ENCODE measurements at places on chromosomes 5 and 9.

DNA sequence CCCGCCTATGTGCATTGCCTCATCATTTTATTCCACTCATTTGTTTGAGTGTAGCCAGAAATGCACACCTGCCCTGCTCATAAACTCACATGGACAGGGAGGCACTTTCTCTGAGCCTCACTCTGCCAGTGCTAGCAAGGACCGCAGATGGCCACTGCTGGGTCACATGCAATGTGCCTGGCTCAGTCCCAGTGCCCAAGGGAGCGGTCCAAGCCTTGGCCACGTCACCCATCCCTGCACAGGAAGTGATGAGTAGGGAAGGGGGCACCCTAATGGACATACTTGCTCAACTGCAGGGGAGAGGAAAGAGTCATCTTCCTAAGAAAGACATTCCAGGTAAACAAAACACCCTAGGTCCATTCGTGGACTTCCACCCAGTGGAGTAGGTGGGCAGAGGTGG lies 630.9 kb downstream of the IRX1 start:
- no peak for DNase-seq

GRCh38 chr9:110809038-110809595 lies 140.5 kb downstream of the MUSK start:
- no peak for DNase-seq

- DNase-seq = no peak
Observed at GRCh38 chr5:163571744-163572143, 66.3 kb downstream of the MAT2B start.

- no peak for DNase-seq
Observed at GRCh38 chr5:59037941-59038797, 455.3 kb downstream of the RAB3C start.

GRCh38 chr9:107816561-107817021 lies 327.0 kb upstream of the KLF4 start:
- DNase-seq = no peak

DNA sequence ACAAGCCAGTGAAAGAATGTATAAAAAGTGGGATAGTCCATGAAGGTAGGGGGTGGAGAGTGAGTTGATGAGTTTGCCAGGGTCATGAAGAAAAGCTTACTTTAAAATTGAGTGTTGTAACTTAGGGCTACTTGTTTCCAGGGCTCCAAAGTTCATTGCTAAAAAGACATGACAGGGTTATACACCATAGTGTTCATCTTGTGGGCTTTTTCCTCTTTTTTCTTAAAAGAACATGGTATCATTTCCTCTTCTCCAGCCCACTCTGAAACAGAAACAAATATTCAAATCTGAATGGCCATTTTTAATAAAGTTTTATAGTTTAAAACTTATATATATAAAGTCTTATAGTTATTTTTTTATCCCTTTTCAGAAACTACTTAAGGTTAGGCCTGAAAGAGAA lies 115.7 kb upstream of the SMC2 start:
- DNase-seq = no peak

GRCh38 chr5:175681045-175681967 lies 23.4 kb downstream of the HRH2 start:
- DNase-seq = no peak

DNA sequence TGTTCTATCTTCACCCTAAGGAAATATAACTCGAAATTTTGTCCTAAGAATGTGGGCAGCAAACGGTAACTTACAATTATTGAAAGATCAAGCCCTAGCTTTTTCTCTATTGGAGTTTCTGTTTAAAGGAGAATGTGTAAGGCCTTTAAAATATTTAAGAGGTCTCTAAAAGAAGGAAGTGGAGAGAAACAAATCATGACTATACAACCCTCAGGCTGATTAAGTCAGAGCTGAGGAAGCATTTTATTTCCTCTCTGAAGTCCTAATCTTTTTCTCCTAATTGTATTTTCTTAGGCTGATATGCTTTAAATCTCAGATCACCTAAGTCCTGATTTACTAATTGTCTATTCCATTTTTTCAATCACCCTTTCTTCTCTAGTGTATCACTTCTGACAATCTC lies 1708.8 kb upstream of the C9orf72 start:
- DNase-seq = no peak

DNA sequence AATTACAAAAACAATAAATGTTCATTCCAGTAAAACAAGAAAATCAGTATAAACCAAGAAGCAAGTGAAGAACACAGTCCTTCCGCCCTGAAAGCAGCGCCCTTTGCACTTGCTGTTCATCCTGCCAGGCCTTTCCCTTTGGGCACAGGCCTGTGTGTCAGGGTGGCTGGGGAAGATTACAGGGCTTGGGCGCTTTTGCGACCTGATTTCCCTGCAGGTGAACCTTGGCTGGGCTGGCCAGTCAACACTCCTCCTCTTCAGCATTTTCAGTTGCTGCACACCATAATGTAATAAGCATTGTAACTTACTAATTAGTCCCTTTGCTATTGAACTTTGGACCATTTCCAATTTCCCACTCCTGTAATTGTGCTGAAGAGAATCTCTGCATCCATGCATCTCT lies 38.6 kb upstream of the TDRD7 start:
- no peak for DNase-seq

DNA sequence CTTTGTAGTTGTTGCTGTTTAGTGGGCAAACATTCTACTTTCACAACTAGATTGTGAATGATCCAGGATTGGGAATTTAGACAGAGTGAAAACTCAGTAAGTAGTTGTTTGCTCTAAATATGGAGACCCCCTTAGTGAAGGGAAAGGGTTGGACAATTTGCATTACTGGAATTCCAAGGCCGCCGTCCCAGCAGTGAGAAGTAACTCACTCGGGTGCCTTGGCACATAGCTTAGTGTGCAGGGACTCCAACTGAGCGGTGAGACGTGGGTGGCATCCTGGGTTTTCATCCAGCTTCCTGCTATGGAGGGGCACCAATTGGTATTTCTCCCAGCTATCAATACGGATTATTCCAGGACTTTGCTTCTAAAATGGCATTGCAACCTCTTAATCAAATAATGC lies 69.7 kb upstream of the FCN1 start:
- DNase-seq = no peak

DNA sequence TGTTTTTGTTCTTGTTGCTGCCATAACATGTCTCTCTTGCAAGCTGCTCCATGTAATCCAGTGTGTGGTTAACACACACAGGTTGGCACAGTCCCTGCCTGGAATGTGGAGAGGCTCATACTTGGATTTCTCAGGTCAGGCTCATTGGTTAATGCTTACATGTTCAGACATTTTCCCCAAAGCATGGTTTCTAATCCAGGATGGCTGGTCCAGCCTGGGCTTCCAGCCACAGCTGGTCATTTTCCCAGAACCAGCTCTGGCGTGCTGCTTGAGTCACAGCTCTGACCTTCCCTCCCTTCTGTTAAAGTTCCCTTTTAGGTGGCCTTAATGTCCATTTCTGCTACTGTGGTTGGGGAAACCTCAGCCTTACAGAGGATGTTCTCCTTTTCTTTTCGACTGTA lies 294.3 kb downstream of the TAF11L14 start:
- DNase-seq = no peak

DNA sequence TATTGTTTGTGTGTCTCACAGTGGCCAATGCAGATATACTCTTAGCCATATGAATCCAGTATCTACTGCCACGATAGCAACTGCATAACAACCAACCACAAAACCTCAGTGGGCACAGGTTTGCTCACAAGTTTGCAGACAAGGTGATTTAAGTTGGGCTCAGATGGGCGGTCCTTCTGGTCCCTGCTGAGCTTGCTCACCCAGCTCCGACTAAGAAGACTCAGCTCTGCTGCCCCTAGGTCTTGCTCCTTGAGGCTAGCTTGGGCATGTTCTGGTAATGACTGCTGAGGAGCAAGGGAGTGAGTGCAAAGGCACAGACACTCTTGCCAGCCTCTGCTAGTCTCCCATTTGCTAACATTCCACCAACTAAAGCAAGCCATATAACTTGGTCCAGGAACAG lies 52.6 kb downstream of the MTX3 start:
- no peak for DNase-seq

DNA sequence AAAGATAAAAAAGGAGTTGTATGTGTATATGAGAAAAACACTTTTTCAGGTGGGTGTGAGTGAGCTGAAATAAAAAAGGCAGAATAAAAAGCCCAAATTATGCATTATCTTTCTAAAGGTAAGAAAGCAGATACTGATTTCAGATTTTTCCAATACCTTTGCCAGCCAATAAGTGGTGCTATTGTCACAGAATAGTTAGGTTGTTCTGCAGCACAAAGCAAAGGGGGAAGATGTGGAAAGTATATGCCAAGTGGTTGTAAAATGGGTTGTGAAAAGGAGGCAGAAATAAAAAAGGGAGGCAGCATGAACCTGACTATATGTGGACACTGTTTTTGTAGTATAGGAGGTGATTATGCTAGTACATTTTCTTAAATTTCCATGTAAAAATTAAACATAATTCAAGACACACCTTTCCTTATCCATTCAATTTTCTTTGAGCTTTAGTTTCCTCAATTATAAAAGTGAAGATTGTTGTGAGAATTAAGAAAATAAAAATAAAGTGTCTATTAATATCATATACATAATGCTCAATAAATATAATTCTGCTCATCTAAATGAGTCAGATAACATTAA lies 106.7 kb downstream of the SMIM15 start:
- peak; percentile 56 for DNase-seq

- no peak for DNase-seq
Observed at GRCh38 chr5:38433160-38433861, 123.1 kb downstream of the LIFR start.

- DNase-seq = peak; percentile 98
Observed at GRCh38 chr5:147483961-147484707, 25.7 kb downstream of the DPYSL3 start.

DNA sequence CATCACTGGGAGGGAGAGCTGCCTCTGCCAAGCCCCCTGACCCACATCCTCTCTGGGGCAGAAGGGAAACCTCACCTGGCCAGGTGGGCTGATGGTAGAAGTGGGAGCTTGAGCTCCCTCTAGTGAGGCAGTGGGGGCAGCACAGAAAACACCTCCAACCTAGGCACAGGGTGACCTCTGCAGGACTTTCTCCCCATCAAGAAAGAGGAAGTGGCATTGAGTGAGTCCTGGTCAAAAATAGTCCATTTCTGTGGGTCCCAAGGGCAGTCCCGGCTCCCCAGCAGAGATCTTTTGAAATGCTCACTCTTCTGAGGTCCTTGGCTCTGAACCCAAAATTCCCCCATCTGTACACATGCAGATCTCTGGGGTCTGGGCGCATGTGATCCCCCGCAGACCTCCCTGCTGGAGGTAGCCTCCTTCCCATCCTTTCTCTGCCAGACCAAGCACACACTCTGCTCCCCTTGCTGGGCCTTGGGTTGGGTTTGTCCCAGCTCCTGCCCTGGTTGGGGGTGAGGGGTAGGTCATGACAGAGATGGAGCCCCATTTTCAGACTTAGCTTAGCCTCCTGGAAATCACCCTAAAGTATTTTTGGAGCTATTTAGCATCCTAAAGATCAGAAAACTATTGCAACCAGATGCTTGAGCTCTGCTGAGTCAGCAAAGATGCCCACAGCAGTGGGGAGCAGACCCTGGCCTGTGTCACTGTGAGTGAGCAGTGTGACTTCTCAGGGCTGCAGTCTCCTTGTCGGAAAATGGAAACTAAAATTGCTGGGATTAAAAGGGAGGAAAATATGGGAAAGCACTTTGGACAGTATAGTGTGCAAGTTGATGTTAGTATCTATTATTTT lies 41.6 kb upstream of the LCP2 start:
- DNase-seq = no peak

DNA sequence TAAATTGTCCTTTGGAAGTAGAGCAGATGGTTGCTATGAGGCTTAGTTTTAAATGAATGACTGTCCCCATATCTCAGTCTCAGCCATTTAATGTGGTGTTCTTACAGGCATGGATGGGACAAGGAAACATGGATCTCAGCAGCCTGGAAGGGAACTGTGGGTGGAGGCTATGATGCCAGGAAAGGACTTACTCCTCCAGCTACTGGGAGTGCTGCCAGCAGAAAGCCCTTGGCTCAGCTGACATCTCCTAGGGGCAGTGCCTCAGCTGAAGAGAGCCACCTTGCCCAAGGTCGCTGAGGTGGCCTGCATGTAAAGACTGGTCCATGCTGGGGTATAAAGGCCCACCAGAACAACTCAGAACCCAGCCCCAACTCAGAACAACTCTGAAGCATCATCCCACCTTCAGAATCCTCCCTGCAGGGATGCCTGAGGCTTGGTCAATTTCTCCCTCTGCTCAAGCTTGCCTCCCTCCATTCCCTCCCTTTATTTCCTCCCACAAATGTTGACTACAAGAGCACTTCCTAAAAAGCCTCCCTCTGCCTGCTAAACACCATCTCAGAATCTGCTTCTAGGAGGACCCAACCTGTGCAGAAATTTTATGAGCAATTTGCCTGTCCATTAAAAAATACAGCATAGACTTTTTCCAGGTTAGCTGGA lies 1.8 kb upstream of the PDE8B start:
- DNase-seq = peak; percentile 35

DNA sequence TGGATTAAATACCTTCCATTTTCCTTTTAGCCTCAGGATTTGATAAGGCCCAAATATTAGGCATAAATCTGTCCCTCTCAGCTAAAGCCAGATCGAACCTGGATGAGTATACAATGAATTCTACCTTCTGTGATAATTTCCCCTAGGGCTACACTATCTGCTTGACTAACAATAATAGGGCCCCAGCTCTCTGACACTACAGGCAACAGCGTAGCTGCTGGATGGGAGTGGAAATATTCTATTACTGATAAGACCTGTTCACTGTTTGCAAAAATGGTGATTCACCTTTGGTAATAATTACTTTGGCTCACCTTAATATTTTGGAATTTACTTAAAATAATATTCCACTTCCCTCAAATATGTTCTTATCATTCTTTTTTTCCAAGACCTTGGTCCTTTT lies 644.2 kb upstream of the SEMA6A start:
- DNase-seq = no peak

GRCh38 chr9:34974664-34975063 lies 14.9 kb upstream of the DNAJB5 start:
- DNase-seq = no peak

DNA sequence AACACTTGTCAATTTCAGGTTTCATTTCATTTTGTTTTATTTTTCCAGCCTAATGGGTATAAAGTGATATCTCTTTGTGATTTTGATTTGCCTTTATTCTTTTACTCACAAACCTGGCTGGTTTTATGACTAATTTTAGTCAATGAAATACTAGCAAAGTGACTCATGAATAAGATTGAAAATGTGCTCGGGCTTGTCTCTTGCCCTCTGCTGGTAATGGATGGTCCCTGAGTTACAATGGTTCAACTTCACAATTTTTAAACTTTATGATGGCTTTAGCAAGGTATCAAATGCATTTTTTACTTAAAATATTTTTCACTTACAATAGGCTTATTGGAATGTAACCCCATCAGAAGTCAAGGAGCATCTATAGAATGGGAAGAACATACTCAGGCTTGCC lies 431.4 kb upstream of the CCNG1 start:
- DNase-seq = no peak

GRCh38 chr9:112689161-112689740 lies 28.7 kb downstream of the INIP start:
- no peak for DNase-seq

DNA sequence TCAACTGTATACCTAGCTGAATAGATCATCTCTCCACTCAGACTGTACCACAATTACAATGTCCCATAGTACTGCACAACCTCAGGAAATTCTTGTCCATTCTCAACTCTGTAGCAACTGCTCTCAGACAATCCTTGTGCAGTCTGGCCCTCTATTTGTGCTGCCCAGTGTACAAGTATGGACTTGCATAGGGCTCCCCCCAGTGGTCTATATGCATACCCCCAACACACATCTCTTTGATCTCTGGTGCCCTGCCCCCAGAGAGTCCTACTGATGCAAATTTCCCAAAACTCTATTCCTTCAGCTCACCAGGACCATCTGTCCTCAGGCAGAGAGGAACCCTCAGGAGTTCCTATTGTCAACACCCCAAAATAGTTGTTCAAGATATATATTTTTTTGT lies 205.3 kb downstream of the SLCO4C1 start:
- peak; percentile 35 for DNase-seq

Measured in NCI-H2029 treated with DMSO at 0.1 percent for 48 hours (cell line).